Adipocyte (in vitro differentiated cells): ENCODE measurements at places on chromosomes 1 and 21.

- DNase-seq, result no peak
Measured at GRCh38 chr1:17149771-17150170, 30.5 kb upstream of the PADI2 start.

GRCh38 chr1:46128344-46128743 lies 4.1 kb downstream of the PIK3R3 start:
- peak; percentile 72 for DNase-seq

GRCh38 chr1:43904660-43905551 lies 28.7 kb upstream of the ARTN start:
- DNase-seq, result no peak

- no peak for DNase-seq
Measured at GRCh38 chr1:147050654-147051053, 112.5 kb downstream of the NBPF12 start.

DNA sequence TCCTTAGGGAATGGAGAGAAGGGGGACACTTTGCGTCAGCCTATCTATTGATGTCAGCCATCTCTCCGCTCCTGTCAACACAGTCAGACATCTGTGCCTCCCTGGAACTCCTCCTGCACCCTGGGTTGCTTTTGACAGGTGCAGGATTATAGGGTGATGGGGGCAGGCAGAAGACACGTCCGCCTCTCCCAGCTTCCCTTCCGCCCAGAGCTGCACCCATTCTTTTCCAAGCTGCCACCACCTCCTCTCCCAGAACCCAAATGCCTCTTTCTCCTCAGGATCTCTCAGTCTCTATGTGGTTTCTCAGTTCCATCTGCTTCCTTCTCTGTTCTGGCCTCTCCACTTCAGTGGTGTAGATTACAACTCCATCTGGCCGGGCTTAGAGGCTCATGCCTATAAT lies 17.1 kb upstream of the KIF1B start:
- no peak for DNase-seq

- no peak for DNase-seq
Measured at GRCh38 chr21:32977216-32977615, 48.5 kb upstream of the OLIG2 start.

GRCh38 chr1:207128336-207128921 lies 24.4 kb downstream of the C4BPA start:
- no peak for DNase-seq

- no peak for DNase-seq
Measured at GRCh38 chr1:180934563-180934962, 21.9 kb downstream of the KIAA1614 start.

DNA sequence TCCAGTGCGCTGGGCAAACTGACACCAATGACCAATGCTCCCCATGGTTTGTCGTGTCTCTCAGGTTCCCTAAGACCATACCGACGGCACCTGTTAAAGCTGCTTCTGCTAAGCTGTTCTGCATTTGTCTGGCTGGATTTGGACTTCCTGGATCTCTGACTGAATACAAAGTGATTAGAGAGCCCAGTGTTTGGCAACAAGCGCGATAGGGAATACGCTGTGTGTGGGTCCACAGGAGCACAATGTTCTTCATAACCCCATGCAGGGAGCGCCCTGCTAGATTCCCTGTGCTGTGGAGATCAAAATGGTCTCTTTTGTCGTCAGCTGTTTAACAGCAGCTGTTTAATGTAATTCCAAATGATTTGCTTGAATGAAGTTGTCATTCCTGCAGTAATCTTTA lies 26.0 kb upstream of the ESRRG start:
- no peak for DNase-seq

- peak; percentile 55 for DNase-seq
Measured at GRCh38 chr1:223258751-223259198, 105.2 kb downstream of the SUSD4 start.

- peak; percentile 4 for DNase-seq
Measured at GRCh38 chr1:76379506-76379905, 305.0 kb downstream of the ST6GALNAC3 start.

DNA sequence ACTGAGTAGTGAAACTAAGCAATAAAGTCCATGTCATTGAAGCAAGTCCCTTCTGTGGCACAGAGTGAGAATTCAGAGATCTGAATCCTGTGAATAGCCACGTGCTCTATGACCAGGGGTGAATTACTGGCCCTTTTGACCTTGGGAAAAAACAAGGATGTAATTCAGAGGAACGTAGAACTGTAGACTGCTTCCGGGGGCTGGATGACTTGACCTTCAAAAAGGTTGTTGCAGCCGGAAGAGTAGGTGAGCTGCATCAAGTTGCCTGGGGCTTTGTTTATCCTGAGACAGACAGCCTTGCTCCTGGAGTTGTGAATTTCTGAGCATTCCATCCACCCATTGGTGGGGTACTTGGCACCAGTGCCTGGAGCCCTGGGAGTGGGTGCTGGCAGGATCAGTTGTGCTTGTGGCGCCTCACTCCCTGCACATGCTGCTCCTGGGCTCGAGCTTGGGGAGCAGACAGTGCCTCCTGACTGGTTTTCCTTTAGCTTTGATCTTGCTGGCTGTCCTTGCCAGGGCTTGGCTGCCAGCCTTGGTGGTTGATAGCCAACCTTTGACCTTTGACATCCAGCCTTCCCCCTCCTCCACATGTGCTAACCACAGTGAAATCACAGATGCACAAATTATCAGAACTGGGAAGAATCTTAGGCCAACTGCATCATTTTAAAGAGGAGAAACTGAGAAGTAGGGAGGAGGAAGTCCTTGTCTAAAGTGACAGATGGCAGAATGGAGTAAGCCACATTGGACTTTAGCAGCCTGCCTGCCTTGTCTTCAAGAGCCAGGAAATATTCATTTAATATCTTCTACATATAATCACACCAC lies 16.2 kb upstream of the MYOG start:
- no peak for DNase-seq

DNA sequence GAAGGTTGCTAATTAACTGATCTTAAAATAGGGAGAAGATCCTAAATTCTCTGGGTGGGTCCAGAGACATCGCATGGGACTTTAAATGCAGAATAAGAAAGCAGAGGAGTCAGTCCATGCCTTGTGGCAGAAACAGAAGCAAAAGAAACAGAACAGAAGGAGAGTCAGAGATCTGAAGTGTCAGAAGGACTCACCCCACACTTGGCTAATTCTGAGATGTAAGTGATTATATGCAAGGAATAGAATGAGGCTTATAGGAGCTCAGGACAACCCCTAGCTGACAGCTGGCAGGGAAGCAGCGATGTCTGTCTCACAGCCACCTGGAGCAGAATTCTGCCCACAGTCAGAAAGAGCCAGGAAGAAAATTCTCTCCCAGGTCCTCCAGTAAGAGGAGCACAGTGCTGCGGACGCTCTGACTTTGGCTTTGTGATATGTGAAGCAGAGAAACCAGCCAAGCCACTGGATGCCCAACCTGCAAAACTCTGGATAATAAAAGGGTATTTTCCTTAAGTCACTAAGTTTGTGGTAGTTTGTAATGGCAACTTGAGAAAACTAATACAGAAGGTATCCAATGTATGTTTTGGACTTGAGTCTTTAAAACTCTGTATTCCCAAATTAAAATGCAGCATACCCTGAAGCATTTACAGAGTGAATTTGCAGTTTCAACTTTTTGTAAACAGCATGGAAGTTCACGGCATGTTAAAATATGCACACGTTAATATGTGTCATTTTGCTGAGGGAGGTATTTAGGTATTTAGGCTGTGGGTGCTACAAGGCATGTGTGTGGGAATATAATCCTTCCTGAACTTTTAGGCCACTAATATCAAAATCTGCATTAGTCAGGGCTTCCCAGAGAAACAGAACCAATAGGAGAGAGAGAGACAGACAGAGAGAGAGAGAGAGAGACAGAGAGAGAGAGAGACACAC lies 388.5 kb downstream of the PCP4 start:
- no peak for DNase-seq

DNA sequence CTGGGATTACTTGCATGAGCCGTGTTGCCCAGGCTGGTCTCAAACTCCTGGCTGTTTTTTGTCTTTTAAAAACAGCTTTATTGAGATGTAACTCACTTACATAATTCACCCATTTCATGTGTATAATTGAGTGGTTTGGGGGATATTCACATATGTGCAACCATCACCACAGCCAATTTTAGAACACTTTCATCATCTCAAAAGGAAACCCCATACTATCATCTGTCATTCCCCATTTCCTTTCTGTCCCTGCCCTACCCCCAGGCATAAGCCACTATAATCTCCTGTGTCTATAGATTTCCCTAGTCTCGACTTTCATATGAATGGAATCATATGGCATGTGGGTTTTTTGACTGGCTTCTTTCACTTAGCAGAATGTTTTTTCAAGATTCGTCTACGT lies 43.3 kb downstream of the GPR137B start:
- DNase-seq, result no peak

DNA sequence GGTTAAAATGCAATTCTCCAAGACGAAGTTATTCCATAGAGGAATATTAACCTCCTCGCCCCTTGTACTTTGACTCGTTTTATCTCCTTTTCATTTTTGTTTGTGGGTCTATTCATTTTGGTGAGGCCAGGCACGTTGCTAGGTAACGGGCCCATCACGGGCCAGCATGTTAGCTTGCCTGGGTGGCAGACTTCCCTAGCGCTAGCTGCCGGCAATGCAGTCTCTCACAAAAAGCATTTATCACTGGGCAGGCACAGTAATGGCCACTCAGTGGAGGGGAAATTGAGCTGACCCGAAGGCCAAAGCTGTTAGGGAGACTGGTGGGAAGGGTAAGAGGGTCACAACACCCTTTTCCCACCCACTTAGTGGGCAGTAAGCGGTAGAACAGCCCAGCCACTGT lies 234.4 kb upstream of the FOXD3 start:
- DNase-seq, result no peak

DNA sequence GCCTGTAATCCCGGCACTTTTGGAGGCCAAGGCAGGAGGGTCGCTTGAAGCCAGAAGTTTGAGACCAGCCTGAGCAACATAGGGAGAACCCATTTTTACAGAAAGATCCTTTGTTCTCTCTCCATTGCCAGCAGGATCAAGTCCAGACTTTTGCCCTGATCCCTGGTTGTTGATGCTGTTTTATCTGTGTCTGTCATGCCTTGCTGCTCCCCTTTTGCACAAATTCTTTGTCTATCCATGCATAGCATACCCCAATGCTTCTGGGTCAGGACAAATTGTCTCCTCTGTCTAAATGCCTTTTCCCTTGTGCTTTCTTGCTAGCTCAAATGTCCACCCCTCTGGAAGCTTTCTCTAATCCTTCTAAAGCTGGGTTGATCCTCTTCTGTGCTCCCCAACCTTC lies 25.3 kb upstream of the FAAH start:
- DNase-seq, result no peak

- DNase-seq, result no peak
Measured at GRCh38 chr1:225871359-225872074, 10.7 kb downstream of the TMEM63A start.

DNA sequence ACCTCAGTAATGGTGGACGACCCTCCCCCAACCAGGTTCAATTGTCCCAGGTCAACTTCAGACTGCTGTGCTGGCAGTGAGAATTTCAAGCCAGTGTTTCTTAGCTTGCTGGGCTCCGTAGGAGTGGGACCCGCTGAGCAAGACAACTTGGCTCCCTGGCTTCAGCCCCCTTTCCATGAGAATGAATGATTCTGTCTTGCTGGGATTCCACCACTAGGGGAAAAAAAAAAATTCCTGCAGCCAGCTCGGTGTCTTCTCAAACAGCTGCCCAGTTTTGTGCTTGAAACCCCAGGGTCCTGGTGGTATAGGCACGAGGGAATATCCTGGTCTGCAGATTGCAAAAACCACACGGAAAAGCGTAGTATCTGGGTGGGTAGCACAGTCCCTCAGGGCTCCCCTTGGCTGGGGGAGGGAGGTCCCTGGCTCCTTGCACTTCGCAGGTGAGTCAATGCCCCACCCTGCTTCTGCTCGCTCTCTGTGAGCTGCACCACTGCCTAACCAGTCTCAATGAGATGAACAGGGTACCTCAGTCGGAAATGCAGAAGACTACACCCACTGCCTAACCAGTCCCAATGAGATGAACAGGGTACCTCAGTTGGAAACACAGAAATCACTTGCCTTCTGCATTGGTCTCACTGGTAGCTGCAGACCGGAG lies 41.5 kb downstream of the GBP6 start:
- no peak for DNase-seq

DNA sequence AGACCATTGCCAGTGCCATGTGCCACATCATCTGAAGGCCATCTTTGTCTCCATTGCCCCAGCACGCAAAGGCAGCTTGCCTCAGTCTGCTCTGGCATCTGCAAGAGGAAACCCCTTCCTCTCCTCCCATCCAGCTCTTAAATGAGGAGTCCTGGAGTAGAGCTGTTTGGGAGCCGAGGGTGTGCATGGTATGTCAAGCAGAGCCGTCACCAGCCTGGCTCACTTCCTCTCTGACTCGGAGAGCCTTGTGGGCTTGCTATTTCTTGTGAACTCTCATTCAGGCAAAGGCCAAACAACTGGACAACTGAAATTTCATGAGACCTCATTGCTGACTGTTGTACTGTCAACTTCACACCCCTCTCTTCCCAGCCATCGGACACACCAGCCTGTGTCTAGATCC lies 143.9 kb downstream of the SIPA1L2 start:
- DNase-seq, result no peak

GRCh38 chr1:7616076-7616832 lies 154.8 kb upstream of the VAMP3 start:
- DNase-seq, result peak; percentile 64

DNA sequence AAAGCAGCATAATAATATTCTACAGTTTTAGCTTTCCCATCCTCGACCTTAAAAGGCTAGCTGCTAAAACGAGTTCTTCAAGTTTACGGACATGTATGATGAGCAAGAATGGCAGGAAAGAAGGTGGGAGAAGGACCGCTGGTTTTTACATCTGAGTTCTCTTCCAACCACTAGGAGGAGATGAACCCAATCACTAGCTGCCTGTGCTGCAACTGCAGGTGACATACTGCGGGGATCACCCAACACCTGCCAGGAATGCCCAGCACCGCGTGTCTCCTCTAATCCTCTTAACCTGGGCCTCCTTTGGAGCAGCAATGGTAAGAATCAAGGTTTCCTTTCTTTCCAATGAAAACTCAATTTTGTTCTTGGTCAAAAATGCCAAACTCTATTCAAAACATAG lies 23.5 kb downstream of the TOR3A start:
- DNase-seq, result no peak

DNA sequence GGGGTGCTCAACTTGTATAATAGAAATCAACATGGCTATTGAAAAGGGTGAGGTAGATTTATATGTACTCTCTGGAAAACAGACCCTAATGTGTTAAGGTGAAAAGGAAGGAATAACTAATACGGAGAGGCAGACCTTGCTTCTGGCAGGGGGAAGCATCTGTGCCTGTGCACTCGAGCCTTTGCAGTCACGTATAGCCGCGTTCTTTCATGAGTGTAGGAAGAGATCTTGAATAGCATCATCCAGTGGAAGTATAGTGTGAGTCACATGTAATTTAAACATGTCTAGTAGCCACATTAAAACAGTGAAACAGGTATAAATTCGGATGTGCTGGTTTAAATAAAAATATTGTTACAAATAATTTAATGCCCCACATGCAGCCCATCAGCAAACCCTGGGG lies 3.0 kb downstream of the A3GALT2 start:
- no peak for DNase-seq
